ENCODE measurements at places on chromosomes 12 and 14. TPM values are rescaled to one million over a fixed set of nuclear protein-coding genes. Genes with fewer than 3 reads are reported as not detected.

GRCh38 chr14:38078393-38078792 lies 129.3 kb upstream of the SSTR1 start:
- no peaks in the 10 kb centered on the region for H3K36me3 ChIP-seq
- H3K27me3 ChIP-seq: no peaks in the 10 kb centered on the region
- H3K4me1 ChIP-seq: peaks cover 29% of the 10 kb centered on the region
- H3K27ac ChIP-seq: peak overlapping the region; percentile 71
- no peak overlapping the region for H3K4me3 ChIP-seq

- no peaks in the 10 kb centered on the region for H3K27me3 ChIP-seq
- peaks cover 4% of the 10 kb centered on the region for H3K36me3 ChIP-seq
- no peak for DNase-seq
- no peak overlapping the region for H3K27ac ChIP-seq
- no peak overlapping the region for H3K4me3 ChIP-seq
These were observed 283.7 kb downstream of the FBXL14 start for GRCh38 chr12:1310653-1311052.

ANO2 gene
- total RNA-seq: not detected

GRCh38 chr12:127052511-127053232 lies 1214.3 kb upstream of the TMEM132C start:
- H3K27me3 ChIP-seq: no peaks in the 10 kb centered on the region
- H3K4me3 ChIP-seq: no peak overlapping the region
- H3K4me1 ChIP-seq: no peaks in the 10 kb centered on the region
- H3K27ac ChIP-seq: no peak overlapping the region
- no peak for DNase-seq

DNA sequence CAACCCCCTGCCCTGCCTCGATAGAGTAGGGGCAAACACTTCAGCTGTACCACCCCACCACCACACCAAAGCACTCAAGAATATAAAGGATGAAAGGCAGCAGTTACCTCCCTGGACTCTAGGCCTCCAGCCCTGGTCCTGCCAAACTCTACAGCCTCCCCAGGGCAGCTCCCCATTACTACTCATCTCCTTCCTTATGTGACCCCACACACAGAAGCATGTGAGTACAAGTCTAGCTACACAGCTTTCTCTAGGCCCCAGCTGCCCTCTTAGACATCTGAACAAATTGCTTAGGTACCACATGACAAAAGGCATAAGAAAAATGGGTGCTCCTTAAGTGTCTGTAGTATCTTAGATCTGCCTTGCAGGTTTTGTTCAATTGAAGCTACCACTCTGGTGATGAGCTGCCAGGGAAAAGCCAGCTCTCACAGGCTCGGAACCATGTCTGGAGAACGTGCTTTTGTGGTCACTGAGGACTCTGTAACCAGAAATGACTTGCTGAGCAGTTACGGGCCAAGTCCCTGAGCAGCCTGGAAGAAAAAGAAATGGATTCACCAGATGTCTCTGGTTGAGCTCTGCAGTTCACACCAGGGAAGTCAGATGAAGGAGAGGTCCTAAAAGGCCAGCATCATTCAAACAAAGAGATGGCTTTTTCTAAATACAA lies 32.8 kb downstream of the FMNL3 start:
- H3K27me3 ChIP-seq: peaks cover 19% of the 10 kb centered on the region
- H3K27ac ChIP-seq: no peak overlapping the region
- no peak overlapping the region for H3K4me3 ChIP-seq
- H3K4me1 ChIP-seq: no peaks in the 10 kb centered on the region
